ENCODE measurements at places on chromosomes 1 and 21.

DNA sequence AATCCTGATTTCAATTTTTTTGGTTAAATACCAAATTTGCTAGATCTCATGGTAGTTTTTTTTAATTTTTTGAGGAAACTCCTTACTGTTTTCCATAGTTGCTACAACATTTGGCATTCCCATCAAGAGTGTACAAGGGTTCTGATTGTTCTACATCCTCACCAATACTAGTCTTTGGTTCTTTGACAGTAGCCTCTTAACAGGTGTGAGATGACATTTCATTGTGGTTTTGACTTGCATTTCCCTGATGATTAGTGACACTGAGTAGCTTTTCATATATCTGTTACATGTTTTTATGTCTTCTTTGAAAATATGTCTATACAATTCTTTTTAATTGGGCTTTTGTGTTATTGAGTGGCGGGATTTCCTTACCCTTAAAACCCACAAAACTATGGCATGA is 20.9 kb upstream of the RGS13 start:
- H3K4me3 ChIP-seq = no peak overlapping the region
- no peak overlapping the region for H3K27ac ChIP-seq
- DNase-seq = no peak
- H3K27me3 ChIP-seq = peaks cover 2% of the 10 kb centered on the region
- no peaks in the 10 kb centered on the region for H3K4me1 ChIP-seq
- H3K36me3 ChIP-seq = no peaks in the 10 kb centered on the region

GRCh38 chr1:63435161-63435560 is 67.7 kb downstream of the ALG6 start:
- H3K36me3 ChIP-seq = no peaks in the 10 kb centered on the region
- no peak overlapping the region for H3K27ac ChIP-seq
- H3K4me1 ChIP-seq = no peaks in the 10 kb centered on the region
- no peak overlapping the region for H3K4me3 ChIP-seq

- no peak for DNase-seq
- H3K4me1 ChIP-seq = no peaks in the 10 kb centered on the region
- no peaks in the 10 kb centered on the region for H3K36me3 ChIP-seq
- H3K4me3 ChIP-seq = no peak overlapping the region
- H3K27me3 ChIP-seq = no peaks in the 10 kb centered on the region
These were observed 408.7 kb upstream of the TMPRSS15 start for GRCh38 chr21:18812308-18812707.

GRCh38 chr21:35015435-35016024 is 33.6 kb downstream of the RUNX1 start:
- no peak for DNase-seq
- peaks cover 3% of the 10 kb centered on the region for H3K4me1 ChIP-seq
- H3K27me3 ChIP-seq = no peaks in the 10 kb centered on the region
- no peaks in the 10 kb centered on the region for H3K36me3 ChIP-seq
- H3K27ac ChIP-seq = no peak overlapping the region
- no peak overlapping the region for H3K4me3 ChIP-seq
